ENCODE measurements at places on chromosomes 6 and 20. TPM values are rescaled to one million over a fixed set of nuclear protein-coding genes. Genes with fewer than 3 reads are reported as not detected.

AVP gene
- 0.93 TPM for total RNA-seq

TUBB2B gene
- 2.6 TPM for total RNA-seq

C6orf163 gene
- total RNA-seq, result 1.4 TPM

GNRH2 gene
- not detected for total RNA-seq

SLC17A2 gene
- total RNA-seq, result 28.8 TPM

C20orf204 gene
- 0.44 TPM for total RNA-seq

RAD21L1 gene
- not detected for total RNA-seq
